ENCODE measurements at places on chromosomes 3 and 15.

DNA sequence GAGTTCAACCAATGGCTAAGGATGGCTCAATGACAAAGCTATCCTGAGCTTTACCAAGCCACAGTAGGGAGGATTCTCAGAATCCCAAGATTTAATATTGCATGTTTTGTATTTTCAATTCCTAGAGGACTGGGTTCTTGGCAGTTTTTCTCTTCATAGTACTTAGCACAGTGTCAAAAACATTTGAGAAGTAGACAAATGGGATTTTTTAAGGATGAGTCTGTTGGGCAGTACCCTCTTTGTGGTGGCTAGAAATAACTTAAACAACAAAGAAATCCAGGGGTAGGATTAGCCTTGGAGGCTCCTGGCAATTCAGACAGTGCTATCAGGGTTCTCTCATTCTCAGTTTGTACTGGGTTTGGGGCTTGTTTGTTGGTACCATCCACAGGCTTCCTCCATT, 212.8 kb upstream of the RORA start:
- DNase-seq: no peak

GRCh38 chr3:123803521-123803920, 80.6 kb downstream of the MYLK start:
- no peak for DNase-seq

DNA sequence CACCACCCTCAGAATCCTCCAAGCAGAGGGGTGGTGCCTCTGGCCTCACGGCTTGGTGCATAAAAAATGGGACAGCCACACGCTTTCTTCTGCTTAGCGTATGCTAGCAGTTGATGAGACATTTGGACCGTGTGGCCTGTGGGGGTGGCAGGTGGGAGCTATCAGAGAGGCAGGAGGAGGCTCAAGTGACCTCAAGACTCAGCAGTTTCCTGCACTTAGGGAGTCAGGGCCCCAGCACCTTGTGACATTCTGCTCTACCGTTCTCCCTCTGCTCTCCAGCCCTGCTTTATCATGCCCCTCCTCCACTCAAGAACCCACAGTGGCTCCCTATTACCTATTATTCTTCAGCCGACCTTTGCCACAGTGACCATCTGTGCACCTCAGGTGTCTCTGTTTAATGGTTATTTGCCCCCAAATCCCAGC, 41.0 kb upstream of the CGNL1 start:
- no peak for DNase-seq

DNA sequence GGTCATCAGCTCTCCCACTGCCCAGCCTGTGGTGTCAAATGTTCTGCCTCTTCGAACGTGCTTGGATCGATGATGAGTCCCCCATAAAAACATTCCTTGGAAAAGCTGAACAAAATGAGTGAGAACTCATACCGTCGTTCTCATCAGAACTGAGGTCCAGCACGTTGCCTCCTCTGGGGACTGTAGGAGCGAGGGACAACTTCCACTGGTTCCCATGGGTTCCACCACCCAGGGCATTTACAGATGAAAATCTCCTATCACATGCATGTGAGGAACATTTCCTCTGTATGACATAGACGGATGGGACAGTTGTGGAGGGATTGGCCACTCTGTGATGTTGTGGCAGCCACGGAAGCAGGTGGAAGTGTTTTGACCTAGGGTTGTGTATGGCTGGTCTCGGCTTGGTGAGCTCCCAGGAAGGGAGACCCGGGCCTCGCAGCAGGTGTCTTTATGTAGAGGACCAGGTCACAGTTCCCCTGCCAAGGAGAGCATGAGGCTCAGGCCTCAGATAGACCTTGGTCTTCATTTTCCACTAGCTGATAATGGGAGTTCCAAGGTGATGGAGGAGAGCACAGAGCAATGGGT, 113.0 kb downstream of the SNRPN start:
- no peak for DNase-seq

DNA sequence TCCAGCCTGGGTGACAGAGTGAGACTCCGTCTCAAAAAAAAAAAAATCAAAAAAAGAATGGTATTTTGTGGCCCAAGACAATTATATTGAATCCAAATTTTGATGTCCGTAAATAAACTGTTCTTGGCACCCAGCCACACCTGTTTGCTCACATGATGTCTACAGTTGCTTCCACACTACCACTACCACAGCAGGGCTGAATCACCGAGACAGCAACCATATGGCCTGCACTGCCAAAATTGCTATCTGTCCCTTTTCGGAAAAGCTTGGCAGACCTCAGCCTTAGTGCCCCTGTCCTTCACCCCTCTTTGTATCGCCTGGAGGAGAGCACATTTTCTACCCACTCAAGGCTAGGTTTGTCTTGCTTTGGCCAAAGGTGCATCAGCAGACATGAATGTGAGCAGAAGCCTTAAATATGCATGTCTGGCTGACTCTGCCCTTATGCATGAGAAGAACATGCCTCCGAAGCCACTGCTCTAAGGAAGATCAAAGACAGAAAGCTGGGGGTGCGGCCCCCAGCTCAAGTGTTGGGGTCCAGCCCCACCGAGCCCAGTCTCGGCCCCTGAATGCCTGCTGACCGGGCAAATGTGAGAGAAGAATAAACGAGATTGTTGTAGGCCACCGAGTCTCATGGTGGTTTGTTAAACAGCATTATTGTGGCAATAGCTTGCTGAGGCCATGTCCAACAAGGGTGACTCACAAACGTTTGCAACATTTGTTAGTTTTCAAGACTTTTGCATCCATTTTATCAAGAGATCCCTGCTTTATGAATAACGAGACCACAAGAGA, 108.1 kb downstream of the TPRA1 start:
- DNase-seq: no peak

DNA sequence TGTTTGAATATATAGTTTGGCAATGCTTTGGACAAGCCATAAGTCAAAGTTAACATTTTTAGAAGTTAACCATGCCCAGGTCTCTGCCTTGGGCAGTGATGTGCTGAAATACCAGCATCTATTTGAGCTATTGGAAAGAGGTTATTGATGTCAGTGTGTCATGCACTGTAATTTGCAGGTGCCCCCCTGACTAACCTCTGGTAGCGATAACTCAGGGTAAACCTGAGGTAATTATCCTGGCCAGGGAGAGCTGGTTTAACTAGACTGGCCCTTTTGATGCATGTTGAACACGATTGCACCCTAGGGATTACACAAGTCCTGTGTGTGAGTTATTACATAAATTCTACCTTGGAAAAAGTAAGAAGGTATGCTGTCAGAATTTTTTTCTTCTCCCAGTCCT, 455.8 kb upstream of the WNT5A start:
- no peak for DNase-seq

DNA sequence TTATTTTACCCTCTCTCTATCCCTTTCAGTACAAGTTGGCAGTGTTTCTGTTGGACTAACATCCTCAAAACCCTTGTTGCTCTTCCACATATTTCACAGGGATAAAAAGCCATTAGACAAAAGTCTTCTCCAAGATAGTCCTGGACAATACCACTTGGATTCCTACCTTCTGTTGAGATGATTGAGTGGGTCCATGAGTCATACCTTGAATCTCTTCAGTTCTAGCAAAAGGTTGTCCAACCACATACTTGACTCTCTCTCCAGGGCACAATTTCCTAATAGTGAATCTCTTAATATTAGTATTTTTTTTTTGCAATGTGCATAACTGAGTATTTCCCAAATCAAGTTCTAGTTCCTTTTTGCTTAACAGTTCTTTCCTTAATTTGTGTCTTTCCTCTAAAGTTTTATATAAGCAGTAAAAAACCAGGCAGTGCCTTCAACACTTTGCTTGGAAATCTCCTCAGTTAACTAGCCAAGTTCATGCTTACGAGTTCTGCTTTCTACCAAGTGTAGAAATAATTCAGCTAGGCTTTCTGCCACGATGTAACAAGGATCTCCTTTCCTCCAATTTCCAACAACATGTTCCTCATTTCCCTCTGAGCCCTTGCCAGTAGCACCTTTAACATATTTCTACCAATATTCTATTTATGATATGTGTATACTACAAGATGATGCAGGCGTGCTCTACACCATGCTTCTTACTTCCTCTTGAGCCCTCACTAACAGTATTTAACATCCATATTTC, 68.3 kb upstream of the NEO1 start:
- no peak for DNase-seq

DNA sequence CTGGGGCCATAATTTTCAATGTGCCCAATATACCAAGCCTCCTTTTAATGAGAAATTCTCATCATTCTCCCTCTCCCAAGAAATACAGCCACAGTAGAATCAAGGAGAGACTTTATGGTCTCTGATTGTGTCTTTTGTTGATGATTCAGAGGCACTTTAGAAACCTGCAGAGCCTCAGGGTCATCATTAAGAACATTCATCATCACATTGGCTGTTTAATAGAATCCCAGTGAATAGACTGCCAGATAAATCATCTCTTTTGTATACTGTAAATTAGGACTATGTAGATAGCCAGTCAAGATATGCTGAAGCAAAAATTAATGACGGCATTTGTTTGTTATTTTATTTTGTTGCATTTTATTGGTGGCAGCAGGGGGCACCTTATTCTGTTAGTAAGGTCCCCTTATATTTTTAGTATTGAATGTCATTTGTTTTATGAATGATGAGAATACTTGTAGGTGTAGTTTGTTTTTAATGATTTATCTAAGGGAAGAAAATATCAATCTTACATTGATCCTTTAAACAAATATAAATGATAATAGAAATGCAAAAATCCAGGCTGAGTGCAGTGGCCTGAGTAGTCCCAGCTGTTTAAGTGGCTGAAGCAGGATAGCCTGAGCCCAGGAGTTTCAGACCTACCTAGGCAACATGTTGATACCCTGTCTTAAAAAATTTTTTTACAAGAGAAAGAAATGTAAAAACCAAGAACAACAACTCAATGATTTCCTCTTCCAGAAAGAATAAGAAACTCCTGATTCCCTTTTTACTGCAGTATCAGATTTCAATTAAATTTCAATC, 138.8 kb downstream of the ZBBX start:
- no peak for DNase-seq

GRCh38 chr3:109640146-109640652, 302.9 kb upstream of the DPPA4 start:
- no peak for DNase-seq

DNA sequence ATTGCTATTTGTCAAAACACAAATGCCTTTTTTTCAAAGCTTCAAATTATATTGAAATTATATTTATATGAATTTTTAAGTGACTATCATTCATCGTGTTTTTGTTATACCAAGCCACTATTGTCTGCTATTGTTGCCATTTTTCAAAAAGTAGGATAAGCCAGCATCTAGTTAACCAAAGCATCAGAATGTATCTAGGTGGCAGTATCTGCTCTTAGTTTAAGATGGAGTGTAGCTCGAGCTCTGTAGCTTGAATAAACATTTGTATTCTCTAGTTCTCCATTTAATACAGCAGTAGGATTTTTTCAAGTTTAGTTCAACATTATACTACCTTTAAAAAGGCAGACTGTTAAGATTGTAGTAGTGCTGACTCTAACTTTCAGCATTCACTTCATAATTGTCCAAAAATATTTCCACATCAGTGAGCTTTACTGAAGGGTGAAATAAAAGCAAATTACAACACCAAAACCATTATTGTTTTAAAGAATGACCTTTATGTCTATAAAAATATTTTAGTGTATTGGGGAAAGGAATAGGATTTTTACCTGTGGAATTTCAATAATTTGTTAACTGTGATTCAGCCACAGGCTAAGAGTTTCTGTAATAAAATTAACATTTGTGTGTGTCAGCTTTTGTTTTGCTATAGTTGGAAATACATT, 19.6 kb upstream of the C15orf61 start:
- no peak for DNase-seq

GRCh38 chr3:50551681-50552435, 15.7 kb downstream of the C3orf18 start:
- DNase-seq: no peak

GRCh38 chr3:191329654-191330529, at the start of gene UTS2B:
UTS2B (minus strand) TSS chr3:191330526; CDS start chr3:191282189, 48,337 bp downstream.
- DNase-seq: no peak

DNA sequence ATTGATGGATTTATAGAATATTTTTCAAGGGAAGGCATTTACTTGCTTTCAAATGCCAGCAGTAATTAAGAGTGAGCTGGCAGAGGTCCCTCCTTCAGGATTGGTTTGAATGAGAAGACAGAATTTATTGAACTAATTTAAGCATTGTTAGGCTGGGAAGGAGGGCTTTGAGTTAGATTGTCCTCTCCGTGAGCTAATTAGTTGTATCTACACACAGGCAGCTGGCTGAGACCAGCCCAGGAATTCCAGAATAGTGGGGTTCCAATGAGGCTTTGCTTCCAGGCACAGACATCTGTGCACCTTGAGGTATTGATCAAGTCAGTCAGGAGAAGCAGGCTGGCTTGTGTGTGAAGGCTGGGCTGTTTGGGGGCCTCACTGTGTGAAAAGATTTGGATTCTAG, 124.0 kb upstream of the WNT5A start:
- no peak for DNase-seq

GRCh38 chr15:85479071-85479647, 98.8 kb downstream of the AKAP13 start:
- no peak for DNase-seq

DNA sequence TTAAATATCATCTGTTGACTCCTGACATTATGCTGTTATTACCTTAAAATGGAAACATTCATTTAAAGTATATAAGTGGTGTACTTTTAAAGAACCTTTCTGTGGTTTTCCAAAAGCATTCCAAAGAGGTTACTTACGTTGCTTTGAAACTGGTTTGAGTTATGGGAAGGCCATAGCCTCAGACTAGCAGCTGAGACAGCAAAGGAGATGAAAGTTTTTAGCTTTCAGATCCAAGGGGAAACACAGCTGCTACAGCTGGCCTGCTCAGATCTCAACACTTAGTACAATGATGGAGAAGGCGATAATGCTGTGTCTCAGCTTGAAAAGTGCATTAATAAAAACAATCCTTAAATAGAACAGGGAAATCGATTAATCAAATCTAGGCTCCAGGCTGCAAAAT, 921.1 kb downstream of the ROBO1 start:
- no peak for DNase-seq

DNA sequence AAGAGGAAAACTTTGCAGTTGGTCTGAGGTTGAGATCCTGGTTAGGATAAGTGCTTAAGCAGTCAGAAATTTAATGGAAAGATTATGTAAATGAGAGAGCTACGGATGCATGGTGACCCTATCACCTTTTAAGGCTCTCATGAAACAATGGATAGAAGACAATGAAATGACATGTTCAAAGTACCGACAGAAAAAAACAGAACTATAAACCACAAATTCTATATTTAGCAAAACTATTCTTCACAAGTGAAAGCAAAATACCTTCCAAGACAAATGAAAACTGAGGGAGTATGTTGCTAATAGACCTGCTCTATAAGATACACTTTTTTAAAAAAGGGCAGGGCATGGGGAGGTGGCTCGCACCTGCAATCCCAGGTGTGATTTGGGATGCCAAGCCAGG, 32.2 kb downstream of the DNAAF4 start:
- no peak for DNase-seq
